ENCODE measurements at places on chromosomes 4 and X. TPM values are rescaled to one million over a fixed set of nuclear protein-coding genes. Genes with fewer than 3 reads are reported as not detected.

- DNase-seq, result peak; percentile 34
Observed at GRCh38 chr4:2689825-2690700, 66.1 kb downstream of the TNIP2 start.

- DNase-seq, result no peak
Observed at GRCh38 chrX:123943074-123943473, 18.4 kb upstream of the STAG2 start.

DNA sequence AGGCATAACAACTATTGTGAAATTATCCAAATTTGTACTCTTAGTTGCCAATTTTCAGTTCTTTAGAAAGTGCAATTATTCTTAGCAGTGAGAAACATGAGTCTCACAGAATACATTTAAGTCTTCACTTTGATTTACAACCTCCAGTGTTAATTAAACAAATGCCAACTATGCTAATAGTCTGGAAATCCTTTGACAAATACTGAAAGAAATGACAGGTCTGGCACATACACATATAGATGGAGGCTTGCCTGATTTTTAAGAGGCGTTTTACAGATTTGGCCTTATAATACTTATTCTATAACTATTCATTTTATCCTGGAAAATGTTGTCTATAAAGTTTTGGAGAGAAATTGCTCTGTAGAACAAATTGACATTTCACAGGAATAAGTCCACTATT lies 320.1 kb downstream of the TRIML1 start:
- no peak for DNase-seq

The DMRTC1 gene
- total RNA-seq, result not detected

The NAAA gene
- 23.5 TPM for total RNA-seq

The ERAS gene
- total RNA-seq, result not detected
